ENCODE measurements at places on chromosomes 3 and 15. TPM values are rescaled to one million over a fixed set of nuclear protein-coding genes. Genes with fewer than 3 reads are reported as not detected.

- no peak for DNase-seq
Observed at GRCh38 chr3:62602987-62603386, 229.6 kb upstream of the FEZF2 start.

GRCh38 chr15:88609344-88610090 lies 11.6 kb upstream of the AEN start:
- no peak for DNase-seq

The CFAP100 gene
- 1.1 TPM for polyA plus RNA-seq

DNA sequence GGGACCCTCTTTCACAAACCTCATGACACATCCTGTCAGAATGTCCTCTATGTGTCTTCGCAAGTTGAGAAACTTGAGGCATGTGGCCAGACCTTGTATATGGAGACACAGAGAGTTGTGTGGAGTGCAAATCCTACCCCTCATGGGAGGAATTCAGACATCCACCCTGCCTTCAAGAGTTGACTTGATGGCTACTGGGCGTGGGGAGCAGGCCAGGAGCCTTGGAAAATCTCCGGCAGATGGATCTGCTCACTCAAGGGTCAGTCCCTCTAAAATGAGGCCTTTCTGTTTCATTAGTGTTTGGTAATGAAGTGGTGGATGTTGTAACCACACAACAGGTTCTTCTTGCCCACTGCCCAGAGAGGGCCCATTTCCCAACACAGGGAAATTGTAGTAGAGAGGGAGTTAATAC lies 79.0 kb downstream of the ASB7 start:
- DNase-seq, result no peak

- DNase-seq, result no peak
Observed at GRCh38 chr3:195907684-195907933, 742 bp downstream of the TNK2 start.

DNA sequence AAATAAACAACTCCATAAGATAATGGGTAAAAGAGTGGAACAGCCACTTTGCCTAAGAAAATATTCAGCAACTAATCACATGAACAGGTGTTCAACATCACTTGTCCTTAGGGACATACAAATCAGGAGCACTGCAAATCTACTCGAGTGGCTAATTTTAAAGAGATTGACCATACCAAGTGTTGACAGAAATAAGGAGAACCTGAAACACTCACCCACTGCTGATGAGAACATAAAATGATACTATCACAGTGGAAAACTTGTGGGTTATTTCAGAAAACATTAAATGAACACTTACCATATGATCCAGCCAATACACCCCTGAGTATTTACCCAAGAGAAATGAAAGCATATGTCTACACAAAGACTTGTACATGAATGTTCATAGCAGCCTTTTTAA lies 70.5 kb downstream of the GABRB3 start:
- DNase-seq, result no peak

DNA sequence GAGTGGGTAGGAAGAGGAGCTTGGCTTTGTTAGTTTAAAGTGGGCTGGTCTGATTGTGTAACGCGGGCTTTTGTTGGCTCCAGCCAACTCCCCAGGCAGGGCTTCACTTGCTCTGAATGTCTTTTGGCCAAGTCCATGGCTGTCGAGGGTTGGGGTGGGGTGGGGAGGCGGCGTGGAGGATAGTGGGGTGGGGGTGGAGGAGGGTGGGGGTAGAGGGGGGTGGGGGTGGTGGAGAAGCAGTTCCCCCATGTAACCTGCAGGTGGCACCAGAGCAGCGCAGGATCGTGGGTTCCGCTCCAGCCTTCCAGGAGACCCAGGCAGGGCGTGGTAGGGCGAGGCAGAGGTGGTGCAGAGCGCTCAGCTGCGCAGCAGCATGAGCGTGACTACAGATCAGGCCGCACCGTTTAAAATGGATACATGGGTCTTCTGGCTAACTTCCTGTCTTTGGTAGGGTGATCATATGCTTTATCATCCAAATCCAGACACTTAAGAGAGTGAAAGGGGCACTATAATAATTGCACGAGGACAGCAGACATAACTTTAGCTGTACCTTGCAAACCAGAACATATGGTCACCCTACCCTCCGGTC lies 28.3 kb downstream of the GOLGA6A start:
- DNase-seq, result peak; percentile 42

DNA sequence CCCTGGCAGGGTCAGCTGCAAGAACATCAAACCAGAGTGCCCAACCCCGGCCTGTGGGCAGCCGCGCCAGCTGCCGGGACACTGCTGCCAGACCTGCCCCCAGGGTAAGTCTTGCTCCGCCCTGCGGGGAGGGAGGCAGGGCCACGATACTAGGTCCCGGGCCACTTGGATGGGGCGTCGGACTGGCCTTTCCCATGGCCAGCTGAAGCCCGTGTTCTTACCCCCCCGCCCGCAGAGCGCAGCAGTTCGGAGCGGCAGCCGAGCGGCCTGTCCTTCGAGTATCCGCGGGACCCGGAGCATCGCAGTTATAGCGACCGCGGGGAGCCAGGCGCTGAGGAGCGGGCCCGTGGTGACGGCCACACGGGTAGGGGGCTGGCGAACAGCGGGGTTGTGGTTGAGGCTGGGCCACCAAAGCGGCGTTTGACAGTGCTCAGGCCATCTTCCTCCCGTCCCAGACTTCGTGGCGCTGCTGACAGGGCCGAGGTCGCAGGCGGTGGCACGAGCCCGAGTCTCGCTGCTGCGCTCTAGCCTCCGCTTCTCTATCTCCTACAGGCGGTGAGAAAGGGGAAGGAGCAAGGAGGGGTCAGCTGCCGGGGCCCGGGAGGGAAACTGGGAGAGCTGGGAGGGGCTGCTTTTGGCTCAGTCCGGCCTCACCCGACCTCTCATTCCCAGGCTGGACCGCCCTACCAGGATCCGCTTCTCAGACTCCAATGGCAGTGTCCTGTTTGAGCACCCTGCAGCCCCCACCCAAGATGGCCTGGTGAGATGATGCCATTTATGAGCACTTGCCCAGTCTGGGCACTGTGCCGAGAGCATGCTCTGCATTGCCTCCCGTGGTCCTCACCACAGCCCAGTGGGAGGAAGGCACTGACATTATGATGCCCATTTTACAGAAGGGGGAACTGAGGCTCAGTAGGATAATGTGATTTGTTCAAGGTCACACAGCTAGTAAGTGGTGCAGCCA lies 1.7 kb downstream of the CHRD start:
- DNase-seq, result no peak

- DNase-seq, result no peak
Observed at GRCh38 chr3:144294659-144295538, 323.3 kb downstream of the DIPK2A start.

- no peak for DNase-seq
Observed at GRCh38 chr3:46427916-46428833, 21.1 kb downstream of the CCRL2 start.

- DNase-seq, result no peak
Observed at GRCh38 chr3:152756807-152757206, 78.1 kb upstream of the P2RY1 start.

DNA sequence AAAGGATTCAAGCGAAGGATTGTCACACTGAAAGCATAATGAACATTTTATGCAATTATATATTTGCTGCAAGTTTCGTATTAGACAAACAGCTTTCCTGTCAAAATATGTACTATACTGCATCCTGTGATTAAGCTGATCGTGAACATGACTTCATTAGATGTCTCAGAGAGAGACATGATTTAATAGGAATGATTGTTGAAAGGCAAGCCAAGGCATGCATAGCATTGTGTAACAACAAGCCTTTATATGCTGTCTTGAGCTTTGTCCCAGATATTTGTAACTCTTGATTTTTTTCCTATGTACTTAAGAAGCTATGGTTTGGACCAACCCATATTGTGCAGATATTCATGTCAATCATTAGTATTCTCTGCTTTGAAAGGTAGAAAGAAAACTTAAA lies 309.1 kb downstream of the KCNH8 start:
- DNase-seq, result no peak

DNA sequence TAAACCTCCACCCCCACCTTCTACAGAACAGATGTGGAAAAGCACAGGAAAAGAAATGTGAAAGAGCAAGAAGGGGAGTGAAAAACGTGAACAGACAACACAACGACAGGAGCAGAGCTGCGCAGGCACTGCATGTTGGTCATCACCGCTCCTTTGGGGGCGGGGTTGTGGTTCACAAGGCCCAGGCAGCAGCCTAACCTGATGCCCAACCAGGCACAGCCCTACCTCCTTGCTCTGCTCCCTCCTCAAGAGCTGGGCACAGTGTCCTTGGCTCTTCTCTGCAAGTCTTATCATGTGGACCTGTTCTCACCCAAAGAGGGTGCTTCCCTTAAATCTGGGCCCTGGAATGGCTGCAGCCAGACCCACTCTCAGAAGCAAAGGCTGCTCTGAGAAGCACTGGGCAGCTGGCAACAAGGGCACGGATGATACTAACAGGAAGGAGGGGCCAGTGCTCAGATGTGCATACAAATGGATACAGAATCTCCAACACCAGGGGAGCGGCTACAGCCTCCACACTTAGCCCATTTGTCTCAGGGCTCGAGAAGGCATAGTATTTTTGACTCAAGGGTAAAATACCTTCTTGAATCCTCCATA lies 64.6 kb downstream of the DHX30 start:
- no peak for DNase-seq

The MLF1 gene
- 58.1 TPM for polyA plus RNA-seq

The SLCO2A1 gene
- 24.6 TPM for polyA plus RNA-seq

The CNTN3 gene
- polyA plus RNA-seq, result 6.0 TPM

The COLQ gene
- polyA plus RNA-seq, result 8.9 TPM

DNA sequence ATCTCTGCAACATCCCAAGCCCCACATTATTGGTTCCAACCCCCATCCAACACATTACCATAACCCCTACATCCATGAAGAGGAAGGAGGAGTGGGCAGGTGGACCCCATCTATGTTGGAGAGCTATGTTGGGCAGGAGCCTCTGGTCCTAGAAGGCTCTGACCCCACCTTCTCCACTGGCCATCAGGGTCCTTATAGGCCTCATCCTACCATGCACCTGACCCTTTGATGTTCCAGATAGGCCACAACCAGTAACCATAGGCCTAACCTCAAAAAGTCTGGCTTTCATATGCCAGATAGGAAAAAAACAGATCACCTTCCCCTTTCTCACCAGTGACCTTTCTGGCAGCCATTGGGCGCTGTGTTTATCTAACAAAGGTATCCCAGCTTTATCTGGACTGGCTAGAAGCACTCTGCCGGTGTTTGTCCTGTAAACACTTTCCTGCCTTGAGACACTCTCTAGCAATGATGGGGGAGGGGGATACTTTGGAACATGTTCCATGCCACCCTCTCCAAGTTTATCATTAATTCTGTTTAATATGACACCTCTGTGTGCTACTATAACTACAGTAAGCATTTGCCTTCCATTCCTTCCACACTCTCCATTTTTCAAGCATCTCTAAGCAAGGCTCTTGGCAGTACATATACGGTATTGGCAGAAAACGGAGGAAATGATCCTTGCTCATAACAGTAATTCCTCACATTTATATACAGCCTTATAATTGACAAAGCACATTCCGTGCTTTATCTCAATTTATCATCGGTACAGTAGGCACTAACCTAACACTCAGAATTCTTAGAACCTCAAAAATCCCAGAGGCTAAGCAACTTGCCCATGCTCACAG lies 377.1 kb downstream of the VPS13C start:
- DNase-seq, result no peak

The RBP2 gene
- polyA plus RNA-seq, result 0.47 TPM

- DNase-seq, result no peak
Observed at GRCh38 chr15:82130248-82130647, 84.4 kb upstream of the MEX3B start.

The TRH gene
- polyA plus RNA-seq, result 0.63 TPM

The PTPRG gene
- polyA plus RNA-seq, result 76.9 TPM

DNA sequence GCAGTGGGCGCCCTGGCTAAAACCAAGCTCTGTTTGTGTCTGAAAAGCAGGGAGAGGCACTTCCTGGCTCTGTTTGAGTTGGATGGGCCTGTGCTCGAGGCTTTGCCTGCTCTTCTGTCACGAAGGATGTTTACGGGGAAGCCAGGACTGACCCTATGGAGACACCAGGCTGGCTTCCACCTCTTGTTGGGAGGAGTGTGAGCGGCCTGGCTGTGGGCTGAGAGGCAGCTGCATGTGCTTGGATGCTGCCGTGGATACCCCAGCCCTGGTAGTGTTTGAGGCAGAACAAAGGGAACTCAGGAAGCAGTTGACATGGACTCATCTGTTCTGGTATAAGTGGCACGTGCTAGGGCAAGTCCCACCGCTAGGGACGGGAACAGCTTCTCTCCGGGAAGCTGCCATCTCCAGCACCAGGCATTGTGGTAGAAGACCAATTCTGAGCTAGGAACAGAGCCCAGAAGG lies 17.6 kb upstream of the SLC41A3 start:
- DNase-seq, result no peak

DNA sequence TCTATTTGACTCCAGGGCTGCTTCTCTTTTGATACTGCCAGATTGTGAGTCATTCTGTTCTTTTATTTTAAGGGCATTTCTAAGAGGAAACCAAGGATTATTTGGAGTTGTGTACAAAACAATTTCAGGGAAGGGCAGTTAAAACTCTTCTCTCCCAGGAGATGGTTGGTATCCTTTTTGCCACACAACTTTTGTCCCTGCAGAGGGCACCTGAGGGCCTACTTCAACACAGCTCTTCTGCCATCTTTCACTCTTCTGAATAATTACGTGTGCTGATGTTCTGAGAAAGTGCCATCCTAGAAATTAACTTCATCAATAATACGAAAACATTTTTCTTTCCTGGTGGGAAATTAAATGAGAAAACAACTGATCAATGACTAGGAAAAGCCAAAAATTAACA lies 75.7 kb upstream of the GADL1 start:
- no peak for DNase-seq

The GOLGA6L4 gene
- polyA plus RNA-seq, result 11.5 TPM

- DNase-seq, result no peak
Observed at GRCh38 chr3:42873221-42873982, 2.3 kb downstream of the CYP8B1 start.

DNA sequence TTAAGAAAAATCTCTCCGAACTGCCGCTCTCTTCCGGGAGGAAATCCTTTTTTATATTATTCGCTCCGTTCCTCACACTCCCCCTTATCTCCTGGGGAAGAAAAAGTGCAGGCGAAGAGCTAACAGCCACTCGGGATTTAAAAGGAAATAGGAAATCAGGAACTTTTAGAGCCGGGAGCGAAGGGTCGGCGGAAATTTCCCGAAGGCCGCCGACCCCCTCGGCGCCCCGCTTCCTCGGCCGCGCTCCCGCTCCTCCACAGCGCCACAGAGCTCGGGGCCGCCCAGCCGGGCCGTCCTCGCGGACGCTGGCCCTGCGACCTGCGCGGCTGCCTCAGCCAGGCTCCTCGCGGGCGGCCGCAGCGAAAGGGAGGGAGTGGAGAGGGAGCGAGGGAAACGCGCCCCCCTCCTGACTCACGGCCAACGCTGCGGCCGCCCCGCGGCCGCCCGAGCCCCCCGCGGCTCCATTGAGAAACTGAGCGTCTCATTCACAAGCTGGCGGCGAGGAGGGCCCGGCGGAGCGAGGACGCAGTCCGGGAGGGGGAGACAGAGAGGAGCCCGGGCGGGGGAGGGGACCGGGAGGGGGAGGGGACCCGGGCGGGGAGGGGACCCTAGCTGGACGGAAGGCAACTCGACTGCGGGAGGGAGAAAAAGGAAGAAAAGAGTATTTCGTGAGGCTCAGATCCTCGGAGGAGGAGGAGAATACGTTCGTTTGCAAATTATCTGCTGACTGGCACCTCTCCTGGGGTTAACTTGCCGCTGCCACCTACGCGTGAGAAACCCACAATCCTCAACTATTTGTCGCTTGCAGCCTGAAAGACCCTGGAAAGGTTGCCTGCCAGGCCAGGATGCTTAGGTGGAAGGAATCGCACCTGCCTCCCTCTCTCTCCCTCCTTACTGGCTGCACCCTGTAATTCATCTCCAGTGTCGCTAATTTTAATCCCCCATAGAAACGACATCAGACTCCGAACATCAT lies at the start of gene PTPN9:
Gene PTPN9, minus strand, starts transcription at position 368 of the 973 bp plus-strand sequence. CDS start 539 bp downstream, outside the sequence.
- DNase-seq, result peak; percentile 80

GRCh38 chr3:157098823-157099185 lies 61.1 kb downstream of the CCNL1 start:
- DNase-seq, result no peak

GRCh38 chr15:87038404-87038803 lies 958.7 kb downstream of the AGBL1 start:
- no peak for DNase-seq

The CPNE4 gene
- 0.47 TPM for polyA plus RNA-seq
